Hematopoietic multipotent progenitor cell (in vitro differentiated cells): ENCODE measurements at places on chromosomes 12 and 14.

GRCh38 chr14:100692256-100692655 lies 34.4 kb upstream of the DLK1 start:
- DNase-seq, result no peak

- DNase-seq, result no peak
Observed at GRCh38 chr14:79641371-79641770, 569.9 kb downstream of the DIO2 start.

DNA sequence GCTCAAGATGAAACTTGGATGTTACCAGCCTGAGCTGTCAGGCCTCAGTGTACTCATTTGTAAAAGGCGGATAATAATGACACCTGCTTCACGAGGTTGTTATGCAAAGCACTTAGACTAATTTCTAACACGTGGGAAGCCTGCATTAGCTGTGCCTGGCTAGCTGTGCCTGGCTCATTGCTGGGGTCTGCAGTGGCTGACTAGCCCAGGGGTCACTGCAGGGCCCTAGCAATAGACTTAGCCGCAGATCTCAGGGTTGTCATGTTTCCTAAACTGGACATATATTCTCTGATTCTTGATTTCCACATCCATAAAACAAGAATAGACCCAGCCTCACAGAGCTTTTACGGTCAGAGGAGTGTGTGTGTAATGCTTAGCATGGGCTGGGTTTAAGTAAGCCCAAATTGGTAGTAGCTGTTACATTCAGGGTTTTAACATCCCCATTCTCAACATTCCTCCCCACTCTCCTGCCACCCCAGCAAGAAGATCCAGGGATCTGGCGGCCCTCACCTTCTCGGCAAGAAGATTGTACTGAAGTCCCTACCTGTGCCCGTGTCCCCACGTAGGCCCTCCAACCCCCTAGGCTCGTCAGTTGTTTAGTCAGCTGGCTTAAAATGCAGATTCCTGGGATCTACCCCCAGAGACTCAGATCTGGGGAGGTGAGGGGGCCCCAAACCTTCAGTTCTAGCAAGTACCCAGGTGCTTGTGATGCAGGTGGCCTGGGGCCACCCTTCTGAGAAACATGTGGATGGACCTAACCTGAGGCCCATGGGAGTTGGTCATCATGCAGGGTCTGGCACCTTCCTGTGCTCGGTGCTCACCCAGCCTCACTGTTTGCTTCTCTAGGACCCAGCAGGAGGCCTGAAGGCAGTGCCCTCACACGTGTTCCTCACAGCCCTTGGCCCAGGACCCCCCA lies 8.6 kb downstream of the NR4A1 start:
- no peak for DNase-seq

- DNase-seq, result no peak
Observed at GRCh38 chr12:115657081-115658013, 620.1 kb downstream of the MED13L start.

- DNase-seq, result no peak
Observed at GRCh38 chr14:47153746-47154145, 502.2 kb upstream of the RPL10L start.

GRCh38 chr14:42918615-42919014 lies 1311.9 kb downstream of the LRFN5 start:
- no peak for DNase-seq

DNA sequence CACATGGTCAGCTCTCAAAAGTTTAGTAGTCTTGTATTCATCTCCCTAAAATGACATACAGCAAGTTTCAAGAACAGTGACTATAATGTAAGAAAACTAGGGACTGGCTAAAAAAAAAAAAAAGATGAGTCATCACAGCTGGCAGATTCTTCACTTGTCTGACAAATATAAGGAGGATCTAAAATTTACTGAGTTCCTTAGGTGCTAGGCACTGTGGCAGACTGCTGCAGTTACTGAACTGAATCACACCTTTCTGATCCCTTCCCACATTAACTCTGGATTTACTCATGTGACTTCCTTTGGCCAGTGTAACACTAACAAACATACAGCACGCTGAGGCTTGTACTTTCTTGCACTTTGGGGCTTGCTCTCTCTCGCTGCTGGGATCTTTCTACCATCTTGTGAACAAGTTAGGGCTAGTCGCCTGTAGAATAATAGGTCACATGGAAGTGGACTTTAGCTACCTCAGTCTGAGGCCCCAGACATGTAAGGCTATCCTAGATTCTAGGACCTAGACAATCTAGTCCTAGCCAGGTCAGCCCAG lies 32.1 kb downstream of the BAZ1A start:
- DNase-seq, result peak; percentile 74

DNA sequence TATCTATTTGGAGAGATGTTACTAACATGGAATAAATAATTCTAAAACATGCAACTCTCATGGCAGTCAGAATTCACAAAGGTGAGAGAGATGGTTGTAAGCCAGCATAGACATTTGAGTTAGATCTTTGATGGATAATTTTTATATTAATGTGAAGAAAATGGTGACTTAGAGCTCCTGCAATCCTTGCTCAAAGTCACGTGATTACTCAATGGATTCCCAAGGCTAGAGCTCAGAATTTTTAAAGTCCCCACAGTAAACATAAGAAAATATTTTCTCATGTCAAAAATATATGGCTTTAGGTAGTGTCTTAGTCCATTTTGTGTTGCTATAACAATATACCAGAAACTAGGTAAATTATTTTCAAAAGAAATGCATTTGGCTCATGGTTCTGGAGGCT lies 281.5 kb upstream of the PRKD1 start:
- no peak for DNase-seq

- DNase-seq, result no peak
Observed at GRCh38 chr14:64628940-64629408, 75.2 kb upstream of the PLEKHG3 start.

DNA sequence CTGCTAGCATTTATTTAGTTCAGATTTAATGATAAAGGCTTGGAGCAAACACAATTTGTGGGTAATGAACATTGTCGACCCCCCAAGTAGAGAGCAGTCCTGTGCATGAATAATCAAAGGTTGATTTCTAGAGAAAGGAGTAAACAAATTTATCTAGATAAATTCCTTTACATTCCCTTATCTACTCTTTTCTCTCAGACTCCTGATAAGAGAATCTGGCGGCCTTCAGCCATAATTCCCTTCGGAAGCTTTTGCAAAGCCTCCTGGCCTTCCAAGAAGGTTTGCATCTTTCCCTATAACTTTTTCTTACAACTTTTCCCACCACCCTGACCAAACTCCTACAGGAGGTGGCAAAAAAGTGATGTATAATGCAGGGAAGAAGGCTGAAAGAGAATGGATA lies 42.1 kb downstream of the TMTC3 start:
- DNase-seq, result no peak

GRCh38 chr14:80933282-80933681 lies 8.3 kb downstream of the CEP128 start:
- no peak for DNase-seq

DNA sequence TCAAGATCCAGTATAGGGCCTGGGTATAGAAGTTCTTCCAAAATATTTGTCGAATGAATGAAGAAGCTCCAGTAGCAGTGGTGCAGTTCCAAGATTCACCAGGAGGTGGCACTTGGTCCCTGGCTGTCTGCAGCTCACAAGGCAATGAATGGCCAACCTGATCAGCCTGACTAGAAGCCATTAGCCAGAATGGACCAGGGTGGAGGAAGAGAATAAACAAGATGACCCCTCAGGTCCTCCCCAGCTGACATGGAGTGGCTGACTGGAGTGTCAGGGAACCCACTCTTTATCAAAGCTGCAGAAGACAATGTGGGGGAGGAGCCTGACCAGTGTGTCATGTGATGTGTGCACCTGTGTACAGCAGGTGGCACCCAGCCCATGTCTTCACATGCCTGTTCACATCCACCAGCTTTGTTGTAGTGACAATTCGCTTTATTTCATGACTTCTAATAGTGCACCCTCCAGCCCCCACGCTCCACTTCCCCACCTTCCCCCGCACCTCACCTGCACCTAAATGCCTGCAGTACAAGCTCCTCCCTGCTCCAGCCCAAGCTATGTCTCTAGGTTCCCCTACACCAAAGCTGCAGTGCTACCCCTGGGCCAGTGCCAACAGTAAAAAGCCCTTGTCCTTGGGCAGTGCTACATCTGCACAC lies 3.0 kb downstream of the LTBP2 start:
- peak; percentile 80 for DNase-seq

- no peak for DNase-seq
Observed at GRCh38 chr14:77305696-77306095, 15.0 kb downstream of the POMT2 start.

DNA sequence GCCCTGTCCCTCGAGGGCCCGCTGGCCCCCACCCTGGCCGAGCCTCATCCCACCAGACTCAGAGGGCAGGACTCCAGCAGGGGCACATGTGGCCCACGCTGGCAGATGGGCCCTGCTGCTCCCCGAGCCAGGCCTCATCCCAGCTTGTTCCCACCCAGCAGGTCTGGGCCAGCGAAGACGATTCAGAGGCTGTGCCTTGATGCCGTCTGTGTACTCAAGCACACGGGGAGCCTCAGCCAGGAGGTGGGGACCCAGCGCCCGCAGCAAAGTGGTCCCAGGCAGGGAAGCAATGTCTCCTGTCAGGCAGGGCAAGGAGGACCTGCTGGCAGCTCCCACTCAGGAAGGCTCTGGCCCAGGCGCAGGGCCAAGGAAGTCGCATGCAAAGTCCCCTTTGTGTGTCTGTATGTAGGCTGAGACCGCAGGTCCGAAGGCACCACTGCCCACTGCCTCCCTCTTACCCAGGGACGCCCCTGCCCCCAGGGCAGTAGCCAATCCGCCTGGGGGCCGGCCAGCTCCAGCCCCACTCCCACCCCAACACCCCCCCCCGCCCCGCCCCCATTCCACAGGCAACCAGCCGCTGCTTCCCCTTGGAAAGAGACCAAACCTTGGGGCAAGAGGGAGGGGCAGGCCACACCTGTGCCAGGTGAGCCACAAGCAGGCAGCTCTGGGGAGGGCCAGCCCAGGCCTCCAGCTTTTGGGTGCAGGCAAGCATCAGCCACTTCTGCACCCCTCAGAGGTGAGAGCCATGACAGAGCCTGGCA lies 9.4 kb downstream of the DEGS2 start:
- DNase-seq, result no peak

GRCh38 chr12:84822525-84822924 lies 90.1 kb downstream of the SLC6A15 start:
- DNase-seq, result no peak

GRCh38 chr12:101186291-101186690 lies 23.7 kb downstream of the SLC5A8 start:
- DNase-seq, result no peak

DNA sequence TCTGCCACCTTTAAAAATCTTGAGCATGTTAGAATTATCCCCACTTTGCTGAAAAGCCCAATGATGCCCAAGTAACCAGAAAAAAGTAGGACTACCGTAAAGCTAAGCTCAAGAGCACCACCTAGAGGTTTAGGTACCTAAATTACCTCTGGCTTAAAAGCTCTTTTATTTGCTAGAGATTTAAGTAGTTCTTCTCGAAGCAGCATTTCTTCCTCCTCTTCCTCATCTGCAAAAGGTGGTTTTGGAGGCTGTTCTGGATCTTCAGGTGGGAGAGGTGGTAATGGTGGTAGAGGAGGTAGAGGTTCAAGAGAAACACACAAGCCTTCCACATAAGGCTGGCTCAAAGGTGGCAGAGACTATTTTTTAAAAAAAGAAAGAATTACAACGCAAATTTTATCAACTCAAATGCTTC lies 26.9 kb downstream of the ZFC3H1 start:
- peak; percentile 83 for DNase-seq

DNA sequence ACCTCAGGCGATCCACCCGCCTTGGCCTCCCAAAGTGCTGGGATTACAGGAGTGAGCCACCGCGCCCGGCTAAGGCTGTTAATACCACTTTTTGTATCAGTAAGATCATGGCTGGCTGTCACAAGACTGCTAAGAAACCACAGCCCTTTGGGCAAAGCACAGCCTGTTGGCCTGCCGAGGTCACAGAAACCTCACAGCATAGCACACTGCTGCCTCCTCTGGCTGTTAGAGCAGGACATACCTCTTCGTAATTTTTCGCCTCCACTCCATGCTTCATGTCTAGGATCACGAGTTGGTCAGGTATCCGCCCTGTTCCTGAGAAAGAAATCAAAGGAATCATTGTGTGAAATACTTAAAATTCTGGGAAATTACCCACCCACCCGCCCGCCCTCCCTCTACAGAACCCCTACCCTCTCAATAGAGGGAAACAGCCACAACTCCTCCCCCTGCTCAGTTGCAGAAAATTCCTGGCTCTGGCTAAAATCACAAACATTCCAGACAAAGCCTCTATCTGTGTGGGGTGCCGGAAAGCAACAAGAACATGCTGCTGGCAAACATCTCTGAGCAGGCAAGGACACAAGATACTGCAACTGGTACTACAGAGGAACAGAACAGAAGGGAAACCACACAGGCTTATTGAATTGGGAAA lies 20.7 kb upstream of the NEK9 start:
- peak; percentile 88 for DNase-seq

GRCh38 chr12:126347421-126347820 lies 1282.2 kb downstream of the AACS start:
- no peak for DNase-seq

DNA sequence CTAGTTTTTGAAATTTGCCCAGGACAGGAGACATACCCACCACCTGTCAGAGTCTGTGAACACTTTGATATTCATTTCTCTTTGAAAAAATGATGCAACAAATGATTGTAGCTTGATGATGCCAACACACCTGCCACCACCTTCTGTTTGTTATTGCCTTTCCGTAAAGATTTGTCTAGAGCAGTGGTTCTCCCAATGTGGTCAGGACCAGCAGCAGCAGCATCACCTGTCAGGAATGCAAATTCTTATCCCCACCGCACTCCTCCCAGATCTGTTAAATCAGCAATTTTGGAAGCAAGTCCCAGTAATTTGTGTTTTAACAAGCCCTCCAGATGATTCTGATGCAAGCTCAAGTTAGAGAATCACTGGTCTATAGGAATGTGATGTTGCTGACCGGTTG lies 9.9 kb downstream of the CCDC175 start:
- no peak for DNase-seq

GRCh38 chr14:80278293-80279023 lies 67.2 kb upstream of the DIO2 start:
- no peak for DNase-seq

DNA sequence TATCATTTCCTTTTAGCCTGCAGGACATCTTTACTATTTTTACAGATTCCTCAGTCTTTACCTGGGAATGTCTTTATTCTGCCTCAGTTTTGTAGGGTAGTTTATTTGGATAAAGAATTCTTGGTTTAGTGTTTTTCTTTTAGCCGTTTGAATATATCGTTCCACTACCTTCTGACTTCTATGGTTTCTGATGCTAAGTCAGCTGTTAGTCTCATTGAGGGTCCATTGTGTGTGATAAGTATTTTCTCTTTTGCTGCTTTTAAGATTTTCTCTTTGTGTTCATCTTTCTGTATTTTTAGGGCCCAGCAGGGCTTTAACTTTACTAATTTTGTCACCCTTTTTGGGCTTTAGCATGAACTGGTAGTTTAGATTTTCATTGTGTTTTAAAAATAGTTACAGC lies 113.5 kb downstream of the MNAT1 start:
- peak; percentile 34 for DNase-seq

GRCh38 chr14:23929822-23930294 lies 23.7 kb upstream of the DHRS4 start:
- peak; percentile 62 for DNase-seq

GRCh38 chr14:89915114-89915878 lies 39.2 kb downstream of the EFCAB11 start:
- peak; percentile 87 for DNase-seq
